ENCODE measurements at places on chromosomes 6 and 20.
A peak's percentile ranks its signal among the peaks of the same experiment; 100 is the strongest.

- DNase-seq: no peak
These were observed 41.9 kb upstream of the NOL4L start for GRCh38 chr20:32626859-32627636.

DNA sequence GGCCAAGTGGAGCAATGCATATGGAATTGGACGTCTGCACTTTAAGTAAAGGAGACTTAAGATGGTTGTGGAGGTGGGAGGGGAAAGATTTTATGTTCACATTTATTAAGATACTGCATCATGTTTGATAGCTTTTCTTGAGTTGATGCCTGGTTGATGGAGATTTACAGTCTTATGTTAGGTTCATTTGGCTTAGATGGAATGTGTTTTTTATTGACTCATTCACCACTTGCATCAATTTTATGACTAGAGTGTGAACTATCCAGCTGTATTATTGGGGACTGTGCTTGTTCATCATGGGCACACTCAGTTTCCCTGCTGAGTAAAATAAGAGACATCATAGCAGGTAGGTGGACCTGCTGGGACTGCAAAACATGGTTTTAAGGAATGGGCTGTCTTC lies 91.2 kb upstream of the SCP2D1 start:
- DNase-seq: no peak

GRCh38 chr6:55399351-55399750 lies 72.1 kb downstream of the GFRAL start:
- no peak for DNase-seq

DNA sequence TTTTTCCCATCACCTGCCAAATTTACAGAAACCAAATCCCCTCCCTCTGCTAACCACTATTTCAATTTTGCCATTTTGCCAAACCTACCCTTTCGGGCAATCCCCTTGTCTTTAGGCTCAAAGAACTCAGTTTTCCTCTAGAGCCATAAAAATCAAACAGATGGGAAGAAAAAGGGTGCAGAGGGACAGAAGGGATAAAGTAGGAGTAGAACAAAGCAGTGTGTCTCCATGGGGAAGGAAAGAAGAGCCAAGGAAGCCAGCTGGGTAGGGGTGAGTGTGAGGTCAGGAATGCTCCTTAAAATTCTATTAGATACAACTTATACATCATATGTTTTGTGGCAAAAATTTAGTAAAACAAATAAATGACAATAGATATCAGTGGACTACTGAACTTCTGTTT lies 316.5 kb downstream of the BTBD9 start:
- DNase-seq: no peak

DNA sequence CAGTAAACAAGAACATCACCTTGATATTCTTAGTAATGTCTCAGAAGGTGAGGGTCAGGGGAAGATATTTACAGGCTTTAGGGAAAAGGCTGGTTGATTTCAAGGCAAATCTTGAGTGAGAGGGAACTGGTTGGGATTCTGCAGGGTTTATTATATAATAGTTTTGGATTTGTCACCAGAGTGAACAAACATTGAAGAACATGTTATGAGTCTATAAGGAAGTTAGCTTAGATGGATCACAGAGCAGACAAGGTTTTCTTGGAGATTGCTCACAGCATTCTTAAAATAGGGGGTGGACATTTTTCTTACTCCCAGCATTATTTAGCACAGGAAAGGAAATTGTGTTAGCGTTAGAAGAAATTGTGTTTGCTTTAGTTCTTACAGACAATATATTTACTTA lies 324.9 kb downstream of the LAMA2 start:
- DNase-seq: no peak

- DNase-seq: no peak
These were observed 135.6 kb upstream of the SLC22A23 start for GRCh38 chr6:3592371-3592941.

DNA sequence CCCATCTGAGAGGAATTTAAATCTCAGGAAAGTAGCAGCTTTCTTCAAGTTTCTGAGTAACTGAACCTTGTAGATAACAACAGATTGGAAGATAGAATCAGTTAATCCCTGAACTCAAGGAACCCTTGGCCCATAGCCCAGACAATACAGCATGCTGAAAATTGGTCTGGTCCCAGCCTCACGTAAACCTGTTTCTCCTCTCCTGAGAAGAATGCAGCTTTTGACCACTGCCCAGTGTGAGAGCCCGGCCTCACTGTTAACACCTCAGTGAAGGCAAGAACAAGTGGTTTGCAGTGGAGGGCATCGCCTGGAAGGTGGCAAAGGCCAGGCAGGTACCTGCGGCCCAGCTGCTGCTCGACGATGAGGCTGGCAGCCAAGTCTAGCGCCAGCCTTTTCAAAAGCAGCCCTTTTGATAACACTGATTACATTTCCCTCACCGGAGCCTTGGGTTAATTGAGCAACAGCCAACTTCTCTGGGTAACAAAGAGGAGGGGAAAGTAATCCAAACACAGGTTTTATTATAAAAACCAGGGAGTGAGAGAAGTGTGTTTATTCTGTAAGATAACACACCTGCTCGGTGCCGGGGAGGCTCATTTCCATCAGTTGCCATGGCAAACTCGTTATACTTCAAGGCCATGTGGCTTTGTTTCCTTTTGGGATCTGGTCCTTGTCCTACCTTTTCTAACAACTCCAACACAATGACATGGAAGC lies 54.0 kb downstream of the TRAF3IP2 start:
- DNase-seq: no peak

- DNase-seq: no peak
These were observed 233.1 kb downstream of the BCAS1 start for GRCh38 chr20:53837126-53837826.

DNA sequence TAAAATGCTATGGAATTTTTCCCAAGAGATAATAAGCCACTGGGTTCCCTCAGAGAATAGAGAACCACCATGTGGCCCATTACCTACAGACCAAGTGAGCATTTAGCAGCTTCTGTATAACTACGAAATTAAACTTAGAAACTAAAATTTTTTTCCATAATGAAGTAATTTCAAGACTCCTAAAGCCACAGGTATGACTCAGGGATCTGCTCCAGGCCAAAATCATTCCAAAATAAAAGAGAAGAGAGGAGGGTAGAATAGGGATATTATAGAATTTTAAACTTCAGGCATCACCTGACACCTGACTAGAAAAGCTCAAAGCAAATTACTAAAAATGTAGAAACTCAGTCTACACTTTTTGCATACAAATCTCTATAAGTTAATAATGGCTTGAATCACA lies 108.9 kb upstream of the DST start:
- DNase-seq: no peak

DNA sequence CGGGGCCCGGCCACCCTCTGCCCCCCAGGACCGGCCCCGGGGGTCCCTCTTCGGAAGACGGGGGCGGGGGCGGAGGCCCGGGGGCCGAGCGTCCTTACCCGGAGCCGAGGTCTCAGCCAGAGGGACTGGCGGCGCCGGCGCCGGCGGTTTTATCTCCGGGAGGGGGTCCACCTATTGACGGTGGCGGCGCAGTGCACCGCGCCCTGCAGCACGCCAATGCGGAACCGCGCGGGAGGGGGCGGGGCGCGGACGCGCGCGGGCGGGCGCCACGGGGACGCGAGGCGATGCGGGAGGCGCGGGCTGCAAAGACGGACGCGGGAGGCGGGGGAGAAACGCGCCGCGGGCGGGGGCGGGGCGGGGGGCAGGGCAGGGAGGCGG lies at the start of gene EEF1A2:
Gene EEF1A2 (minus strand): TSS at position 124 of the 378 bp plus-strand sequence. CDS start 1,320 bp downstream, outside the sequence.
- peak; percentile 50 for DNase-seq

GRCh38 chr6:19041906-19042305 lies 654.8 kb downstream of the RNF144B start:
- no peak for DNase-seq

DNA sequence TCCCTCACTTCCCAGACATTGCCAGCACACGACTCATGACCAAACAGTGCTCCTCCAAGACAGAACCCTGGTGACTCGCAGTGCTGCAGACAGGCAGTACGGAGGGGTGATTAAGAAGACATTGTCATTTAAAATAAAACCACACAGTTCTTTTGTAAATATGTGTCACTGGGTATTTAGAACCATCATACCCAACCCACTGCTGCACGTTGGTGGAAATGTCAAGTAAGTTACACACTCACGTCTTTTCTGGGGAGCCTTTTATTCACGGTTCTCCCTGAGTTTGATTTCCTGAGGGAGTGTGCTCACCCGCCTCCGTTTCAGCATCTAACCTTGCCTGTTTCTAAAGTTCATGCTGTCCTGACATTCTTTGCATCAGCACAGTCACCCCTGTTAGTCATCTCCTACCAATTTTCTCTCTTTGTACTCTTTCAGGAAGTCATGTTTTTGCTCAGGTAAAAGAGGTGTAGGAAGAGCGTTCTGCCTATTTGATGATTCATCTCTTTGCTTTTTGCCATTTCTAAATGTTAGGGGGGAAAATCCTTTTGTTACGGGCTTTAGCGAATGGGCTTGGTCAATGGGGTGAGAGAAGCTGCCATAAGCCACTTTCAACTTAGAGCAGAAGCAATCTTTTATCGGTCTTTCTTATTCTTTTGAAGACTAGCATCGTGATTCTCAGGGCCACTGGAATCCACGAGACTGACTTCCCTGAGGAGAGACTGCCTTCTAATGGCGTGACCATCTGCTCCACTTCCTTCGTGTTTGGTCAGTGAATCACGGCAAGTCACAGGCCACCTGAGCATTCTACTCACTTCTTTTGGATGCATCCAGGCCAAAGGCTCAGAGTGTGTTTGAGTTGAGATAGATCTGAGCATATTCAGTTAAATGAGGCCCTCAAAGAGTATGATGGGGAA lies 512.8 kb upstream of the JARID2 start:
- DNase-seq: peak; percentile 82

GRCh38 chr6:10297832-10298231 lies 117.0 kb downstream of the TFAP2A start:
- DNase-seq: no peak

GRCh38 chr6:152078804-152079203 lies 271.3 kb downstream of the ESR1 start:
- DNase-seq: no peak

DNA sequence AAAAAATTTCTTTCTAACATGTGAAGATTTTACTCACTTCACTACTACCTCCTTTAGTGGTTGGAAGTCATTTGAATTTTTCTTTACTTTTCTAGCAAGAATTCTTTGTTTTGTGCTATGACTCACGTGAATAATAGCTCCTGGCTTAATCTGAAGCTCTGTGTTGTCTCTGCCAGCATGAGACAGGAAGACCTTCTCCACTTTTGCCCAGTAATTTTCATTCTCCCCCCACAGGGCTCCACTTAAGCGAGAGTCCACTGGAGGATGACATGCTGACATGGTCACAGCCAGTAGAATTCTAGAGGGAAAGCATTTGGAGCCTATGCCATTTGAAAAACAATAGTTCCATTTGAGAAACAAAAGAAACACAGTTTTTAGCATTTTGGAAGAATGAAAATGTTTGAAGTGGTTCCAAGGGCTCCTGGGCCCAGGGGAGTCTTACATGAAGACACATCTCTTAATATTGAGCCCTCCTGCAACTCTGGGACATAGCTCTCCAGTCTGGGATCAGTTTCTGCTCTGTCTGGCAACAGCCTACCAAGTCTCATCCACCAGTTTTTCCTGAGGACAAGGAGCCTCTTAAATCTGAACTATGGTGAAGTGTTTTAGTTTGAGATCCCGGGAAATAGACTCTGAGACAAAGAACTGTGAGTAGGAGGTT lies 231.4 kb downstream of the PAX1 start:
- DNase-seq: no peak

All from activated CD4-positive, alpha-beta T cell treated with anti-CD3 and anti-CD28 coated beads for 36 hours (primary cell).